Stimulated activated CD4-positive, alpha-beta T cell treated with anti-CD3 and anti-CD28 coated beads, Interleukin-15, amount 100 ng/mL, for 48 hours (primary cell): ENCODE measurements at places on chromosomes 12 and 14.
A peak's percentile ranks its signal among the peaks of the same experiment; 100 is the strongest.

DNA sequence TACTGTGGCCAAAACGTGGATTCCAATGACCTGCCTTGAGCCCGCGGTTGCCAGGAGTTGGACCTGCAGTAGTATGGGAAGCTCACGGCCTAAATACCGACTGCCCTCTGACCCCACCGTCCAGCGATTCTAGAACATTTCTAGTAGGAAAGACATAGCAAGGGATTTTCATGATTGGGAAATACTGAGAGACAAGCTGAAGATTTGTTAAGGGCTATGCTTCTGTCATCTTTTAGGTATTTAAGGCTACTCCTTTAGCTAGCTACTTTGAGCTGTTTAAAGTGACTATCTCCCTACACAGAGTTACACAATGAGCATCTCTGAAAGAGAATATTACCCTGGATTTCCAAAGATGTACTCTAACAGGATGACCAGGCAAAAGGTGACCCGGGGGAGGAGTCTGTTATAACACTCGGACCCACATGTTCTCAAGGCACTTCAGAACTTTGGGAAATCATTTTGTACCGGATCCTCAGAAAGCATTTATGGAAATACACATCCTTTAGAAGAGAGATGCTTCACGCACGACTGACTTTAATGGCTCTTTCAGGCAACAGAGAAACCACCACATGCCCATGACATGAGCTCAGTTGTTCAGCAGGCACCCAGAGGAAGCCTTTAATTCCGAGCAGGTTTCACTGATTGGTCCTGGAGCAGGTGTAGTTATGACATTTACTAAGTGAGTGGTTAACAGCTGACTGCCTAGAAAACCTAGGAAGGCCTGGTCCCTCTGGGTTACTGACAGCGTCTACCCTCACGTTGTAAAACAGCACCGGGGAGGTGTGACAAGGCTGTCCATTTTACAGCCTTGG is 4.2 kb downstream of the BAG5 start:
- DNase-seq, result no peak

DNA sequence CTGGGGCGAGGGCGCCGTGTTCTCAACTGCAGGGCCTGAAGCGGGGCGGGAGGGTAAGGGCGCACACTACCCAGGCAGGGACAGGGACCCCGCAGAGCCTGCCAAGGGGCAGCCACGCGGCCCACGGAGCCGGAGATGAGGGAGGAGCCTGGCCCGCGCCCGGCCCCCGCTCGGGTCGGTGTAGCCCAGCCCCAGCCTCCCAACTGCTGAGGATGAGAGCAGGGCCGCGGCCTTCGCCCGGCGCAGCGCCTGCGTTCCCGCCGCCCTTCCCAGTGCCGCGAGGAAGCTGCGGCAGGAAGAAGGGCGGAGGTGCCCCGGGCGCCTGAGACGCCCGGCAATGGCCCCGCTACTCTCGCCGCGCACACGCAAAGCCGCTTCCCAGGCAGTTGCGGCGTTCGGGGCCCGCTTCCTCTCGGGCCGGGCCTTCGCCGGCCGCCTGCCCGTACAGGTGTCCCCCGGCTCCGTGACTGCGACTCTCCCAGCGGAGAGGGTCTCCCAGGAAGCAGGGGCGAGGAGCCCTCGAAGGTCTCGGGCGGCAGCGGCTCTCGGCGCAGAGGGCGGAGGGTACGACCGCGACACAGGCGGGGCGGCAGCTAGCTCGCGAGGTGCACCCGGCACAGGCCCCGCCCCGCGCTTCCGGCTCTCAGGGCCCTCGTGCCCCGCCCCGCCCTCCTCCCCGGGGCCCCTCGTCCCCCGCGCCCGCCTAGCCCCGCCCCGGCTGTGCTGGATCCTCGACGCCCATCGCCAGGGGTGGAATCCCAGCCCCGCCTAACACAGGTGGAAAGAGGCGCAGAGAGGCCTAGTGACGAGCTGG is 24.8 kb upstream of the YY1 start:
- DNase-seq, result peak; percentile 81

DNA sequence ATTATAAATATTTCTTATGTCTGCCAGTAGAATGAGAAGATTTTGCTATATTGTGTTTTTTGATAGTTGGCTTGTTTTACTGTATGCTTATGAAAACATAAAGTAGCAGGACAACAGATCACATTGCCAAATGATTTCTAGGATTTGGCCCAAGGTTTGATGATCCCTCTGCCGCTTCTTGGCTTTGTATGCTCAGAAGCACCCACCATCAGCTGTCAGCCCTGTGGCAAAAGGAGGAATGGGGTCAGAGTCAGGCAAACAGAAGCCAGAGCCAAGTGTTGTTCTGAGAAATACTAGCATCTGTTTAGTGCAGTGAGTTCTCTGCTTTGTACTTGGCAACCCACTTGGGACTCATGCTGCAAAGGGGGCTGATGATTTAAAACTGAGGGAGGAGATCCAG is 152.2 kb downstream of the PDE3A start:
- no peak for DNase-seq

DNA sequence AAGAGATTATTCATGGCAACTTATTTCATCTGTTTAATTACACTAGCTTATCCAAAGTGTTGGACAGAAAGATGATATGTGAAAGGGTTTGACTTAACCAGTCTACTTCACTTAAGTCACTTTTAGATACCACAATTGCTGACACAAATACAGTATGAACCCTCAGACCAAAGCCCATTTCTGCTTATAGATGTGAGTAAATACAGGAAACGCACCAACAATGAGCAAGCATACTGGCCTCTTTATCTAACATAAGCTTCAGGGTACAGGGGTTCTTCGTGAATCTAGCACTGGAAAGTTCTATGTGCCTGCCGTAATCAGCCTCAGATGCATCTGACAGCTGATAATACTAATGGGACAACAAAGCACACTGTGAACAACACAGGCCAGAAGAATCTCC is 209.6 kb downstream of the MED13L start:
- no peak for DNase-seq

GRCh38 chr12:78179346-78179745 is 348.7 kb downstream of the NAV3 start:
- no peak for DNase-seq
